Endothelial cell of umbilical vein (primary cell): ENCODE measurements at places on chromosomes 4 and X. TPM values are rescaled to one million over a fixed set of nuclear protein-coding genes. Genes with fewer than 3 reads are reported as not detected.

The MMRN1 gene
- total RNA-seq, result 318 and 414 TPM in 2 replicates

The FAM184B gene
- total RNA-seq, result not detected in 2 replicates

The CXCL6 gene
- 0.25 and 1.2 TPM in 2 replicates for total RNA-seq

The MYOZ2 gene
- 0.13 and 0.60 TPM in 2 replicates for total RNA-seq

The TMPRSS11D gene
- total RNA-seq, result not detected in 2 replicates

The XIAP gene
- 34.5 and 38.3 TPM in 2 replicates for total RNA-seq

The STBD1 gene
- total RNA-seq, result 0.18 and 0.25 TPM in 2 replicates

The PDE5A gene
- 2.3 and 3.2 TPM in 2 replicates for total RNA-seq

The SLC25A43 gene
- total RNA-seq, result 6.7 and 11.5 TPM in 2 replicates

The MFAP3L gene
- total RNA-seq, result 0.22 and 0.35 TPM in 2 replicates

The FOXP3 gene
- not detected in 2 replicates for total RNA-seq

The F8A3 gene
- 9.7 TPM in 1 of 2 replicates, not detected in the other for total RNA-seq

The FATE1 gene
- not detected in 2 replicates for total RNA-seq
